ENCODE measurements at places on chromosomes 13 and 19. TPM values are rescaled to one million over a fixed set of nuclear protein-coding genes. Genes with fewer than 3 reads are reported as not detected.

DNA sequence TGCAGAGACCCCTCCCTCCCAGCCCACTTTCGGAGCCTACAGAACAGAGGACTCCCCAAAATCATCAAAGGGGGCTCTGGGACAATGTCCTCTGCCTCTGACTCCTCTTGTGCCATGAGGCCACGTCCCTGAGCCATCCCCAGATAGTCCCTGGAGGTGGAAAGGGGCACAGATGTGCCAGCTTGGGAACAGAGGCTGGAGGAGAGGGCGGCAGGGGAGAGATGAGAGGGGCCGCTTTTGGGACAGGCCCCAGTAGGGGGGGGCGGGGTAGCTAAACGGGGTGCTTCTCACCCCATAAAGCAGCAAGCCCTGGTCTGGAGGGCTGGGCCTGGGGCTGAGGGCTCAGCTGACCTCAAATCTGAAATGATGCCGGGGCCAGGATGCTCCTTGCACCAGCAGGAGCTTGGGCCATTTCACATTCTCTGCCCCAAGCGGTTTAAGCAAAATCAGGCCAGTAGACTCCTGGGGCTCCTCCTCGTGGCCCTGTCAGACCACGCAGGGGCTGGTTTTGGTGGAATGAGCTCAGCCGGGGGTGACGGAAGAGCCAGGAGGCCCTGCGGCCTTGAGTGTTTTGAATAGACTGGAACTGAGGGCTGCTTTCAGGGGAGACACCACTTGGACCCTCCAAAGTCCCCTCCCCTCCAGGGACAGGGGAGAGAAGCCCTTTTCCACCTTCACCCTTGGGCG is 27.1 kb downstream of the ONECUT3 start:
- no peaks in the 10 kb centered on the region for H3K36me3 ChIP-seq

DNA sequence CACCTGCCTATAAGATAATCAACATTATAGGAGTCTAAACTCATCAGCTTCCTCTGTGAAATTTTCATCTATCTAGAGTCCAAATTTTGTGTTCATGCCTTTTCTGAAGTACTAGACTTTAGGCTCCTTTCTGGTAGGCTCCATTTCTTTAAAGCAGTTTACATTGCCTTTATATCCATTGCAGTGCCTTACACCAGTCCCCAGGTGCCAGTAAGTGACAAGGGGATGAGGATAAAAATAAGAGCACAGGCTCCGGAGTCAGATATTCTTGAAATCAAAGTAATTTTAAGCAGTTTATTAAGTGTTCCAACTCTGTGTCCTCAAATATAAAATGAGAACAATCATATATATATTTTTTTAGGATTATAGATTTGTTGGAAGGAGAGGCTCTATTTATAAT is 10.6 kb upstream of the CYSLTR2 start:
- no peak for DNase-seq
- peaks cover under 1% of the 10 kb centered on the region for H3K4me1 ChIP-seq
- H3K4me3 ChIP-seq, result no peak overlapping the region
- peaks cover 16% of the 10 kb centered on the region for H3K27me3 ChIP-seq

GRCh38 chr13:100139817-100140216 is 50.9 kb downstream of the PCCA start:
- peaks cover 9% of the 10 kb centered on the region for H3K4me1 ChIP-seq
- no peak overlapping the region for H3K4me3 ChIP-seq
- DNase-seq, result no peak

DNA sequence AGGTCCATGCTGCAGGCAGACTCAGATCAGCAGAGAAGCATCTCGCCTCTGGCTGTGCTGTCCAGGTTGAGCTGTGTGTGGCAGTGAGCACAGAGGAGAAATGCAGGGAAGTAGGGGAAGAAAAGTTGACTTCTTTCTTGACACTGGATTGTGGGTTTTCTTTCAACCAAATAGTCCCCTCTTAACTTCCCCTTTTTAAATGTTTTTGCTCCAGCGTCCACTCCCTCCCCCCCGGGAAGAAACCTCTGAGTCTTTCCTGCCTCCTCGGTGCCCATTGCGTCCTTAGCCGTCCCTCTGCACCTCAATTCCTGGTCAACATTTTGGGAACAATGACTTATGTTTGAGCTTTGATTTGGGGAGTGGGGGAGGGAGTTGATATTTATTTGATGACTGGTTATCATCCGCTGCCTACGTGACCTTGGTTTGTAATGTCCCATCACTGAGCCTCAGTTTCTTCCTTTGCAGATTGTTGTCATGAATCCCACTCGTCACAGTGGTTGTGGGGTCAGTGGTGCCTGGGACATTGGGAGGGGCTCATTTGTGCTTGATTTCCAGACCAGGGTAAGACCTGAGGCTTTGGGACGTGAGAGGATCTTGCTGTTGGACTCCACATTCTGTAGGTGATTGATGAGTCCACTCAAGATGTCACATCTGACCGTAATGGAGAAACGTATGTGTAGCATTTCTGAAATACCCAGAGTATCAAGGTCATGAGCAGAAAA is at the start of gene LILRB2:
Gene LILRB2 (minus strand): TSS at position 104 of the 722 bp plus-strand sequence. CDS start 614 bp downstream, outside the sequence.
- peaks cover 11% of the 10 kb centered on the region for H3K4me1 ChIP-seq
- no peak within 1 kb of the TSS for H3K4me3 ChIP-seq
- H3K36me3 ChIP-seq, result no peaks in the 10 kb centered on the region
- peaks cover 34% of the 10 kb centered on the region for H3K27me3 ChIP-seq

The ZNF576 gene
- total RNA-seq, result 17.8 TPM

- peaks cover 2% of the 10 kb centered on the region for H3K36me3 ChIP-seq
- peaks cover 1% of the 10 kb centered on the region for H3K4me1 ChIP-seq
- no peak for DNase-seq
- no peaks in the 10 kb centered on the region for H3K27me3 ChIP-seq
- no peak overlapping the region for H3K27ac ChIP-seq
These were observed 321.9 kb downstream of the FOXO1 start for GRCh38 chr13:40344270-40345148.

The CEACAM5 gene
- not detected for total RNA-seq

The OSCAR gene
- 0.96 TPM for total RNA-seq

The GARIN5B gene
- total RNA-seq, result not detected

DNA sequence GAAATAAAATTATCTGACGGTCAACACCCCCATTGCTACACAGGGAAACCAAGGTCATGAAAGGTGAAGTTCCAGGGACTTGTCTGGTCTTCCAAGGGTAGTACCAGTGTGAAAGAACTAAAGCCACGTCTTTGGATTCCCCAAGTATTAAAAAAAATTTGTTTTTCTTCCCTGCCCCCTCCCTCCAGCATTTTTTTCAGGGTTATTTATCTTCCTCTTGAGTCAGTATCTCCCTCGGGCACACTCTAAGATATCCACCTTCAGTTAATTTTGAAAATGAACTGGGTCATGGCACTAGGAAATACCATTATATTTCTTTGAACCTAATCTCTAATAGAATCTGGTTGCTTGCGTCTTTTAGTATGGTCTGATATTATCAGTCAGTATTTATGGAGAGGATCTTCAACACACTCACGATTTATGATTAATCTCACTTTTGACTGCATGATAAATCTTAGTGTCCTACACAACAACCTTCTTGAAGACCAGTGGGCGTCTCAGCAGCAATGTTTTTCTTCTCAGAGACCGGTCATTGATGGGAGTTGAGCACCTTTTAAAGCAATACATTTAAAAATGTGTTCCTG is 9.1 kb downstream of the ATP8A2 start:
- no peak overlapping the region for H3K27ac ChIP-seq
- no peak for DNase-seq
- no peaks in the 10 kb centered on the region for H3K36me3 ChIP-seq
- no peak overlapping the region for H3K4me3 ChIP-seq
- peaks cover 47% of the 10 kb centered on the region for H3K27me3 ChIP-seq

The VSIG10L gene
- total RNA-seq, result 0.94 TPM

GRCh38 chr13:86109107-86109506 is 309.9 kb upstream of the SLITRK6 start:
- H3K27me3 ChIP-seq, result no peaks in the 10 kb centered on the region
- no peak for DNase-seq
- H3K27ac ChIP-seq, result no peak overlapping the region
- no peaks in the 10 kb centered on the region for H3K36me3 ChIP-seq

DNA sequence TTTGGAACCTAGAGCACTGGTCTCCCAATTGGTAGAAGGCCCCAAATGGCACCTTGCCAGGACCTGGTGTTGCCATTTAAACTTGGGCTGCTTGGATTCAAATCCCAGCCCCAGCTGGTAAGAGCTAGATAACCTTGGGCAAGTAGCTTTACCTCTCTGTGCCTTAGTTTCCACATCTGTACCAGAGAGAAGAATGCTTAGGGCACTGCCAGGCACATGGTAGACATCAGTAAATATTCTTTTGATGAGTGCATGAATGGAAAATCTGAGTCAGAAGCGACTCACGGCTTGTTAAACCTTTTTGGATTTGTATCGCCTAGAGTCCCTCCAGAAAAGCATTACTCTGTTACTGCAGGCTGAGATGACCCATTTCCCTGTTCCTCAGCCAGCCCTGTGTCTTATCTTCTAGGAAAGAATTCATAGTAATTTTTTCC is 90.9 kb downstream of the SIPA1L3 start:
- no peak for DNase-seq
- H3K36me3 ChIP-seq, result no peaks in the 10 kb centered on the region
- H3K27me3 ChIP-seq, result no peaks in the 10 kb centered on the region

All from activated naive CD8-positive, alpha-beta T cell treated with anti-CD3 and anti-CD28 coated beads, Interleukin-2, amount 10 ng/mL, durations not matched to agents 7 days and 5 days (primary cell).